Stomach (tissue), 19 donors: ENCODE measurements at places on chromosomes 16 and 17.

DNA sequence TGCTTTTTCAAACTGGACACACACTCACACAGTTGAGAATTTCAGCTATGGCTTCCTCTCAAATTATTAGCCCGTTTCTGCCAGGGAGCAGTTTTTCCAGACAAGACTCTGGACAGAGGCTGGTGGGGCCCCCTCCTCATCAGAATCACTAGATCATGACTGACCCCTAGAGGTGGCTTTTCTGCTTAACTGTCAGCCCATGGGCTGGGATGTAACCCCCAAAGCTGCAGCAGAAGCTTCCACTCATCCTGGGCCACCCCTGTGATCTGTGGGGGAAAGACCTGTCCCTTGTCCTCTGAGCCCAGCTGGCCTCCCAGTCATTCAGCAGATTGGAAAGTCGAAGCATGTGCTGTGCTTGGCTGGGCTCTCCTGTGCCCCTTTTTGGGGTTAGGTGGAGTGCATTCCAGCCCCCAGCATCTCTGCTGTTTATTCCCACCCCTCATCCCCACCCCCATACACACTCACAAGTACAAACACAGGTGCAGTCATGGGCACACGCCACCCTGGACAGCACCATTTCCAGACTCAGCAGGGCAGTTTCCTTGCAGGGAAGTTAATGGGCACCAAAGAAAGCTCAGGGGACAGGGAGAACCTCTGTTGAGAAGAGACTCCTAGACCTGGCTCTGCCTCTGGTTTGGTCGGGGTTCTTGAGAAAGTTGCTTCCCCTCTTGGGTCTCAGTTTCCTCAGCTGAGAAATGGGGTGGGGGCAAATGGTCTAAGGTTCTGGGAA lies 77.6 kb upstream of the RBL2 start:
- no peak for DNase-seq
- H3K4me3 ChIP-seq, result no peak overlapping the region
- H3K36me3 ChIP-seq, result no peaks in the 10 kb centered on the region
- no peak overlapping the region for H3K27ac ChIP-seq
- H3K27me3 ChIP-seq, result no peaks in the 10 kb centered on the region

DNA sequence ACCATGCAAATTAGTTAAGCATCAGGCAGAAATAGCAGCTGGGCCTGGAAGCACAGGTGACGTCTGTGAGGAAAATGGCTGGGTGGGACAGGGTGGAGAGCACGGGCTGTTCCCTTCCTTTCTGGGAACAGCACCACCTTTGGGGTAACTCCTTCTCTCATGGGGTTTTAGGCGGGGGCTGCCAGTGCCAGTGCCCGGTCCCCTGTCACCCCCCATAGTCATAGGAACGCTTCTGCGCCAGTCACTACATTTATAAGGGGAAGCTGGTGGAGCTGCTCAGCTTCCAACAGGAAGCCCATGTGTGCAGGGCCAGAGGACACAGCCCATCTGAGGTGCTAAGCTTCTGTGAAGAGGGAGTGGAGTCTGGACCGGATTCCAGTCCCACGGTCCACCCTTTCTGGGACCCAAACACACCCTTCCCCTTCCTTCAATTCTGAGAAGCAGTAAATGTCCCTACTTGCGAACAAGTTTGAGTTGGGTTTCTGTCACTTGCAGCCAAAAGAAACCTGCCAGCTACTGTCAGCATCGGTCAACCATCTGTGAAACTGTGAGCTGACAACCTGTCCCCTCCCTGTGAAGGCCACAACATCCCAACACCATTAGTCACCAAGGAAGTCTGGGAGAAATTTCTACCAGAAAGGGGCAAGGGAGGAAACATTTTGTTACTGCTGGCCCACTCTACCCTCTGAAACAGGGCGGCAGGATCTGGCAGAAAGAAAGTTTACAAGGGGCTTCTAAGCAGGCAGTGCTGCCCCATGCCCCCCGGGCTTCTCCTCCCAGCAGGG lies 86.0 kb upstream of the AMZ2 start:
- H3K4me1 ChIP-seq, result no peaks in the 10 kb centered on the region
- no peak overlapping the region for H3K27ac ChIP-seq
- DNase-seq, result no peak
- H3K27me3 ChIP-seq, result no peaks in the 10 kb centered on the region

- H3K27me3 ChIP-seq, result no peaks in the 10 kb centered on the region
- DNase-seq, result peak; percentile 93
- H3K36me3 ChIP-seq, result peaks cover 9% of the 10 kb centered on the region
- H3K4me1 ChIP-seq, result peaks cover 13% of the 10 kb centered on the region
Observed at GRCh38 chr17:74240618-74241205, 27.3 kb downstream of the TTYH2 start.

DNA sequence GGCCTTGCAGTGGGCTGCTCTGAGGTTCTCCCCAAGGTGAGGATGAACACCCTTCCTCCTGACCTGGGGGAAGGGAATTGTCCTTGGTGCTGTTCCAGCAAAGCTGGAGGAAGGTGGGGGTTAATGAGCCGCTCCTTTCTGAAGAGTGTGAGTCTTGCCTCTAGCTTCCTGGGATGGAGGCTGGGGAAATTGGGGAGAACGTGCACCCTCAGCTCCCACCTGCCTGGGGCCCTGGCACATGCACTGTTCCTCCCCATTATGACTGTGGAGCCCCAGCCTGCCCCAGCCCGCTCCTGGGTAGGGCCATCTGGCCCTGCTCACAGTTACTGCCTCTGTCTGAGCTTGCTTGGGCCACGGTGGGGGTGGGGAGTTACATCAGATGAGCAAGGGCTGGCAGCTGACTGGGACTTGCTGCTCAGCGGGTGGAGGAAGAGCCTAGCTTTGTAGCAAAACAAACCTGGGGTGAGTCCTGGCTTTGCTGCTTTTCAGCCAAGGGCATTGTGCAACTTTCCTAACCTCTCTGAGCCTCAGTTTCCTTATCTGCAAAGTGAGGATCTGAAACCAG lies 11.1 kb downstream of the TNS4 start:
- H3K4me3 ChIP-seq, result no peak overlapping the region
- H3K4me1 ChIP-seq, result peaks cover 7% of the 10 kb centered on the region
- H3K27me3 ChIP-seq, result no peaks in the 10 kb centered on the region
- peak; percentile 86 for DNase-seq
